Stimulated activated CD8-positive, alpha-beta memory T cell treated with anti-CD3 and anti-CD28 coated beads, Interleukin-12 subunit alpha, Interleukin-12 subunit beta, amount 100 ng/mL, for 4 hours (primary cell): ENCODE measurements at places on chromosomes 6 and 20.

DNA sequence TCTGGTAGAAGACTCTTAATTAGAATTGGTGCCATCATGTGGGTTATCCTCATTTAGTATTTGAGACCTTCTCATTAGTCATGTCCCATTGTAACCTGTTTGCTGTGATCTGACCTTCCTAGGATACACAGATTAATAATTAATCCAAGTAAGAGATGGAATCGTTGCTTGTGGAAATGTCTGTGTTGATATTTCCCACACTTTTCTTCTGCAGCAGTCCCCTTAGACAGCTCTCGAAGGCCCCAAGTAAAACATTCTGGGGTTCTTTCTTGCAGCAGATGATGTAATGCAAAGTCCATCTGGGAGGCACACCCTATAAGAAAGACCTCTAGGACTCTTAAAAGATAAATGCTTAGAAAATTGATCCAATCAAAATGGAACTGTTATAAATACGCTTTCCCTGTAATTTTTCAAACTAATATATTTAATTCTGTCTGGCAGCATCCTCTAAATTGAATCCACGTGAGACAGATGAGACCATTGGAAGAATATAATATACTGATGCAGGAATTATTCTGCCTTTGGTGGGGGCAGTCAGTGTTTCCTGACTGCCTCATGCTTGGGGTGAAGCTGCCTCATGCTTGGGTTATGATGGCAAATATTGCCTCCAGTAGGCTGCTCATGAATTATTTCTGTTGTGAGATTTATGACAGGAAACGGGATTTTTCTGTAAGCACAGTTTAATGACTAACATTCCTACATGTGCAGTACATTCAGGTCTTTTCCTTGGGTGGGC lies 54.5 kb upstream of the ARMC2 start:
- no peak for DNase-seq

- DNase-seq, result no peak
Measured at GRCh38 chr20:21016751-21017150, 89.4 kb downstream of the LINC00237 start.

DNA sequence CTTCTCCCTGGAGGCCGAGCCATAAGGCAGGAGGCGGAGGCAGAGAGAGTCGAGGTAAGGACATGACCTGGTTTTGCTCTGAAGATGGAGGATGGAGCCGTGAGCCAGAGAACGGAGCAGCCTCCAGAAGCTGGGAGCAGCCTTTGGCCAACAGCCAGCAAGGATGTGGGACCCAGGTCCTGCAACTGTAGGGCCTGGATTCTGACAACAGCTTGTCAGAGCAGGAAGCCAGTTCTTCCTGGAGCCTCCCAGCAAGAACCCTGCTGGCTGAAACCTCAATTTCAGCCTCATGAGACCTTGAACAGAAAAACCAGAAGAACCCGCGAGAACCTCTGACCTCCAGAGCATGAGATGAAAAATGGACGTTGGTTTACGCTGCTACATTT lies 13.4 kb upstream of the MRGBP start:
- DNase-seq, result no peak

DNA sequence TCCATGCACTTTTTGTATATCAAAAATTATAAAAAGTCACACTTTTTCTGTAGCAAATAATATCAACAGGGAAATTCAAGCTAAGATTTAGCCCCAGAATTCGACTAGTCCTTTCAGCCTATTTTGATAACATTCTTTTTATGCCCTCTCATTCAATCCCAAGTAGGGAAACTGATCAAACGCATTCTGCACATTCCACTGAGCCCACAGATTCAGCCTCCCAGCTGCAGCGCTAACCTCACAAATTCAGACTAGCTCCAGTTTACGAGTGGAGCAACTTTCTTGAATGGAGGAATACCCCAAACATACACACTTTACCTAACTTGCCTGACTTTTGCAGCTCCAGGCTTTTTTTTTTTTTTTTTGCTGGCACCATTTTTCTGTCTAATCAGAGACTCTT lies 70.3 kb upstream of the HEY2 start:
- no peak for DNase-seq

DNA sequence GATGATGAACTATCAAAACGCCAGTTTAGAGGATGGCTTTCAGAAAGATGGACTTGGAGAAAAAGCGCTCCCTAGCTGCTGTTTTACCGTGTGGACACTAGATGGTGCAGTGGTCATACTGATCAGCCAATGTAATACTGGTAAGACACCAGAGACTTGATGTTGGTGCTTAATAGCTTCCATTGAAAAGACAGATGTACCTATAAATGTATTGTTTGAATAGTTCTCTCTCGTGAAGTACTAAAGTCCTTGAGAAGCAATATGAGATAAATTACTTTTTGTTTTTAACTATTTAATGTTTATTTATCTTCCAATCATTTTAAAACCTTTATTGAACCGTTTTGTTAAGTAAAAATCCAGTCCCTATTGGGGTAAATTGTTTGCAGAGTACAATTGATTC lies 63.9 kb upstream of the FUCA2 start:
- no peak for DNase-seq

DNA sequence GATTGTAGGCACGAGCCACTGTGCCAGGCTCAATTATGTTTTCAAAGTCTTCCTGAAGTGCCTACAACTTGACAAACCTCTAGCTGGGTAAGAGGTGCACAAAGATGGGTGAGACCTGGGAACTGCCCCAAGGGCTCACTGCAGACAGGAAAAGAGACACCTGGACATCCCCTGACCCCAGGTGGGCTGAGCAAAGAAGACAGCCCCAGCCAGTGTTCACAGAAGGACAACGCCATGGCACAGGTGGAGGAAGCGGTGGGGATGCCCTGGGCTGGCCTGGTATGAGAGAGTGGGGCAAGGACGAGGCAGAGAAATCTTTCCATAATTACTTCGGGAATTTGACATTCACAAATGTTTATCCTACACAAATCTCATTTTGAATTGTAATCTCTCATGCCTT lies 278.9 kb downstream of the SMOC2 start:
- DNase-seq, result no peak

- DNase-seq, result no peak
Measured at GRCh38 chr20:58784321-58785074, 66.2 kb downstream of the GNAS-AS1 start.

- no peak for DNase-seq
Measured at GRCh38 chr6:51199733-51200260, 381.1 kb downstream of the TFAP2B start.
